Esophagus squamous epithelium (tissue), 5 donors: ENCODE measurements at places on chromosomes 11 and 22. TPM values are rescaled to one million over a fixed set of nuclear protein-coding genes. Genes with fewer than 3 reads are reported as not detected.

Gene XPNPEP3
- 8.6 TPM for total RNA-seq

Gene GAL
- not detected for total RNA-seq

DNA sequence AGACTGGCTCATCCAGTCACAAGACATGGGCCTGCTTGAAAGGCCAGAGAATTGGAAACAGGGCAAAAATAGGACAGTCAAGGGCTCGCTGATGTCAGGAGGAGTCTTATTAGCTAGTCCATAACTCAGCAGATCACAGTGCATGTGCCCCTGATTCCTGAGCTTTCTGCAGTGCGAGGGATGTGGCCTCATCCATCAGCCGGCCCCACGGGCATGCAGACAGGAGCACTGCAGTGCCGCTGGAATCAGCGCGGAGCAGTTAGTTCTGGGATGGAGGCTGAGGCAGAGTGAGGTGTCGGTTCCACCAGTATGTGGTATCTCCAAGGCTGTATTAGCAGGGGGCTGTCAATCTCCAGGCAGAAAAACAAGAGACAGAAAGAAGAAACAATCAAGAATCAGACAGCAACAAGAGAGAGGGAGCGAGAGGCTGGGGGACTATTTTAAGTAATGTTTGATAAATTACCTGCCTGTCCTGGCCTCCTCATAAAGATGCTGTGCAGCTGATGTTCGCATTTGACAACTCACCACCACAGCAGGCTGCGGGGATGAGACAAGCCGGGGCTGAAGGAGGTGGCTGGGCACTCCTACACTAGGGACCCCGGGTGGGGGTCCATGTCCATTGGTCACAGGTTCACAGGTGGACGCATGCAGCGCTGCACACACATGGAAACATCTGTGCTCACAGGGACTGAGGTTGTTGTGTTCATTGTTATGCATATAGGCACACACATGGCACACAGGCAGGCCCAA lies 167.2 kb downstream of the TRIM29 start:
- DNase-seq, result no peak
- no peak overlapping the region for H3K27ac ChIP-seq
- no peaks in the 10 kb centered on the region for H3K27me3 ChIP-seq
- H3K36me3 ChIP-seq, result no peaks in the 10 kb centered on the region
- H3K4me1 ChIP-seq, result no peaks in the 10 kb centered on the region

GRCh38 chr11:46389450-46390330 lies 1.9 kb downstream of the CHRM4 start:
- peak overlapping the region; percentile 40 for H3K4me3 ChIP-seq
- peaks cover 39% of the 10 kb centered on the region for H3K4me1 ChIP-seq
- peaks cover 23% of the 10 kb centered on the region for H3K27me3 ChIP-seq
- H3K36me3 ChIP-seq, result no peaks in the 10 kb centered on the region
- no peak overlapping the region for H3K27ac ChIP-seq

DNA sequence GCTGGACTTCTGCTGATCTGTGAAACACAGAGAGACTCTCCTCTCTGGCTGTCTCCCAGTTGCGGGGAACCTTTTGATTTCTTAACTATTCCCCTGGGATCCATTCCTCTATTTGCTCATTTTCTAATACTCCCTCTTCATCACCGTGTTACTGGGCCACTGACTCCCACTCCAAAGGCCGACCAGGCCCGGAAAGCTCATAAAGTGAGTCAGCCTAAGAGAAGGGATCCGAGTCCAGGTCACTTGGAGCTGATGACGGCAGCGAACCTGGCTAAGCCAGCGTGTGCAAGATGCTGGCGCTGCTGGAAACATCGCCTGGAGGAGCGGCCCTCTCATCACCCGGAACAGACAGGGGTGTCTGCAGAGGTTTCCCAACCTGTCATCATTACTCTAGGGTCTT lies 112.8 kb downstream of the FBXO7 start:
- no peak for DNase-seq
- H3K27ac ChIP-seq, result no peak overlapping the region
- H3K36me3 ChIP-seq, result no peaks in the 10 kb centered on the region
- no peaks in the 10 kb centered on the region for H3K27me3 ChIP-seq

- no peaks in the 10 kb centered on the region for H3K27me3 ChIP-seq
- no peak overlapping the region for H3K27ac ChIP-seq
- DNase-seq, result no peak
- no peak overlapping the region for H3K4me3 ChIP-seq
Observed at GRCh38 chr11:2525166-2525861, 80.5 kb downstream of the KCNQ1 start.

GRCh38 chr22:49582678-49583077 lies 245.0 kb downstream of the BRD1 start:
- DNase-seq, result no peak
- H3K4me1 ChIP-seq, result no peaks in the 10 kb centered on the region
- H3K4me3 ChIP-seq, result no peak overlapping the region
- no peaks in the 10 kb centered on the region for H3K36me3 ChIP-seq
- no peak overlapping the region for H3K27ac ChIP-seq

GRCh38 chr11:113113801-113114704 lies 152.8 kb downstream of the NCAM1 start:
- DNase-seq, result no peak
- no peaks in the 10 kb centered on the region for H3K36me3 ChIP-seq
- no peaks in the 10 kb centered on the region for H3K27me3 ChIP-seq
- H3K4me3 ChIP-seq, result no peak overlapping the region
